ENCODE measurements at places on chromosomes 6 and 20.

GRCh38 chr6:122621638-122622037, 11.4 kb downstream of the PKIB start:
- no peak for DNase-seq

DNA sequence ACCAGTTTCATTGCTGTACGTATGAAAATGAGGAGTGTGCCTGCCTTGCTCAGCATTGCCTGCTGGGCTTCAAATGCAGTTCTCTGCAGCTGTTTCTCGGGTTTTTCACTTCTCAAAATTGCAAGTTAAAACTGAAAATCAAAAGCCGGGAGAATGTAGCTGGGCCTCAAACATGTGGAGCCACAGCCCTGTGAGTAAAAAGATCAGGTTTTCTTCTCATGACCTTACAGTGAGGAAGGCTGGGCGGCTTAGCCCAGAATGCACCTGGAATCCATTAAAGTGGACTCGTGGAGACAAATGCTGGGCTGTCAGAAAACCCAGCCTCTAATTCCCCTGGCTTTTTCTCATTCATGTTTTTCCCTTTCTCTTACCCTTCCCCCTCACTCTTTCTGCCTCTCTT, 34.4 kb downstream of the DSE start:
- DNase-seq, result no peak

- no peak for DNase-seq
Observed at GRCh38 chr20:5945963-5946362, 4.4 kb downstream of the TRMT6 start.

DNA sequence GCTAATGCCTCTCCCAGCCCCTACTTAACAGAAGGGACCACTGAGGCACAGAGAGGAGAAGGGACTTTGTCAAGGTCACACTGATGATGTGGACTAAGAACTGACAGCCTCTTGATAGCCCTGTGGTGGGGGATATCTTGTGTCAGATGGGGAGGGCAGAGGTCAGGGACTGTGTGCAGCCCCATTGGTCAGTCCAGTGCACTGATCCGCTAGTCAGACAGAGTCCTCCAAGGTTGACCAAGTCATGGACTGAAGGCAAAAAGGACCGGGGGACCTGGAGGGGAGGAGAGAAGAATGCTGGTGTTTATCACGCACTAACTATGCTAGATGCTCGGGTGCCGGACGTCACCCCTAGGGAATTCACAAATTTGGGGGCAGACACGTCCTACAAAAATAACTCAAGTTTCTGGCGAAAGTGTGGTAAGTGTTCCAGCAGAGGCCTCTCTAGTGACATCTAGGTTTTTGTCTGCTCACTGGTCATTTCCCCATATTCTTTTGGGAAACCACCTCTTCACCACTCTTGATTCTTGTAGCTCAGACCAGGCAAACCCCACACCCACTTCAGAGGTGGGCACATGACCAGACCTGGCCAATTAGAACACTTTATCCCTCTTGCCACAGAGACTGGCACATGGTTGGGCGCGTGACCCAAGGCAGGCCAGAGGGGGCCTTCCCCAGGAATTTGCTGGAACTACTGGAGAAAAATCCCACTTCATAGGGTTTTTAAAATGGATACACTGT, 21.0 kb downstream of the TCF15 start:
- DNase-seq, result no peak

DNA sequence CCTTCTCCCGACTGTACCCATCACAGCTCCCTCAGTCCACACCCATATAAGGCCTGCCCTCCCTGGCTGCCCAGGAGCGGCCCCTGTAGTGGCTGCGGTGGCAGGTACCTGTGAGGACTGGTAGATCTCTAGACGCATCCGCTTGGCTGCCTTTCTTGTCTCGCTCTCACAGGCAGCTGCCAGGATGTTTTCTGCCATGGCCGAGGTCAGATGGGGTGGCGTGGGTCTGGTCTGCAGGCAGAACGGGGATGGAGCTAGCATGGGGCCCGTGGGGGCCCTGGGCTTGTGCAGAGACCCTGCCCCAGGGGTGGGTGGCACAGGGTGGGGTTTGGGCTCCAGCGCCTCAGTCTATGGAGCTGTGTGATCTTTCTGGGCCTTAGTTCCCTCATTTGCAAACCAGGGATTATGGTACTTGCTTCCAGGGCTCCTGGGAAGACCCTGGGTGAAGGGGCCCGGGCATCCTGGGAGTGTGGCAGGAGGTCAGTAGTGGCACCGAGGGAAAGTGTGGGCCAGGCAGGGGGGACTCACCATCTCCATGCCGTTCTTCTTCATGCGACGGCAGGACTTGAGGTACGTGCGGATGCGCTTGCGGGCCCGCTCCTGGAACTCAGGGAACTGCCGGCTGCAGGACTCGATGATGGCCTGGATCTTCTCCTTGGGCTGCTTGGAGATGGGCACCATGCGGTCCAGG, 94.8 kb downstream of the ASXL1 start:
- no peak for DNase-seq

DNA sequence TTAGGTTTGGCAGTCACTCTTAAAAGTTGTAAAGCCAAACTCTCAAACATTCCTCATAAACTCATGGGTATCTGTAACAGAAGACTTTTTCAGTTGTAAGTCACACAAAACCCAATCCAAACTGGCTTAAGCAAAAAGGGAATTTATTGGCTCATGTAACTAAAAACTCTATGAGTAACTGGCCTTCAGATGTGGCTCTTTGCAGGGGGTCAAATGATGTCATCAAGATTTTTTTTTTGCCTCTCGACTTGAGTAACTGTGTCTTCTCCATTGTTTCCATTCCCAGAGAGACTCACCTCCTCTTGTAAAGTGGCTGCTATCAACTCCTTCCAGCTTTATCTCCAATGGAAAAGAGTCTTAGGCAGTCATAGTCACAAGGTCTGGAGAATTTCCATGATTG, 645.0 kb downstream of the DHX35 start:
- no peak for DNase-seq

- DNase-seq, result no peak
Observed at GRCh38 chr6:153309651-153310050, 178.6 kb upstream of the RGS17 start.

DNA sequence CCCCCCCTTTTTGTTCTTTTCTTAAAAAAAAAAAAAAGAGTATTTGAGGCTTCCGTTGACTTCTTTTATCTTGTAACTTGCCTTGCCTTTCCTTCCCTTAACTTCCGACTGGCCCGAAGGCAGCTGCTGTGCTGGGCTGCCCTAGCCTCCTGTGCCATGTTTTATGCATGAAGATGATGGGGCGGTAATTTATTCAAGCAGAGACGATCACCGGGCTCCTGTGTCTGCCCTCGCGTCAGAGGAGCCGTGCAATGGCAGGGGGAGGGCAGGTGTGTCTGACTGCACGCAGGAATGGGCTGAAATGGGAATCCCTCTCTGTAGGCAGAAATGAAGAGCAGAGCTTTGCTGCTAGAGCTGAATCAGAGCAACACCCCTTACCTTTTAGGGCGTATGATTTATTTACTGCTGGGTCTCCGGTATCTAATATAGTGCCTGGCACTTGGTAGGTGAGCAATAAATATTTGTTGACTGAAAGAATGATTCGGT, 106.3 kb upstream of the RIPOR2 start:
- DNase-seq, result peak; percentile 14

DNA sequence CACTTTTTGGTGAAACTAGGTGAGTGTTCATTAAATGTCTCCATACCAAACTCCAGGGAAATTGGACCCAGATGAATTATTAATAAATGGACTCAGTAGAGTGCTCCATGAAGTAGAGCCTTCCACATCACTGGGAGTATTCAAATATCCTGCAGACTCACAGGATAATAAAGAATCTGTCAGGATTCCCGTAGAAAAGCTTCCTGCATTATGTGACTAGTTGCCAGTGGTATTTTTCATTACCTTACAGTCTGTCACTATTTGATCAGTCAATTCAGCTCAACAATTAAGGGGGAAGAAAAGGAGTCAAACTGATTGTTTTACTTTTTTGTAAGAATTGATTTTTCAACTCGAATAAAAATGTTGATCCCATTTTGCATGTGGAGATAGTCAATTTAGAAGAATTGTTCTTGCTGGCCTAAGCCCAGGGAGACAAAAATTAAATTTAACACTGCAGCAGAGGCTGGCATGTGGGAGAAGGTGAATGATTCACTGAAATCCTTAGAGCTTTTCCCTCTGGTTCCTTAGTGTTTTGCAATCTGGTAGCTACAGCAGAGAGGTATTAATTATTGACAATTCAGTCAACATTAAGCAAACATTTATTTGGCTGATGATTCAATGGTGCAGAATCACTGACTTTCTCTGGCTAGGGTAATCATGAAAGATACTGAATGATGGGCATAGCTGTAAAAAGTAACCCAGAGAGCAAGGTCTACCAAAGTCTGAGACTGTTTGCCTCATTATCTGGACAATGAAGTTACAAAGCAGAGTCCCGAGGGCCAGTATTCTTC, 442.4 kb downstream of the CD83 start:
- DNase-seq, result no peak

DNA sequence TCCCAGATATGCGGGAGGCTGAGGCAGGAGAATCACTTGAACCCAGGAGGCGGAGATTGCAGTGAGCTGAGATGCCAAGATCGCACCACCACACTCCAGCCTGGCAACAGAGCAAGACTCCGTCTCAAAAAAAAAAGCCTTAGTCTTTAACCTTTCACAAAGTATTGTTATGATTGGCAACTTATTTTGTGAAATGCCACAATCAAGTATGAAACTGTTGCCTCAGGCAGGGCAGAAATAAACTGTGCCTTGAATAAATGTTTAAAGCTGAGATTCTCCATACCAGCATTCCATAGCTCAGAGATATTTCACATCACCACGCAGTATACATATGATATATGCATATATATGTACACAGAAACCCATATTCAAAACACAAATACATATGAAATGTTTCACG, 120.1 kb upstream of the CCDC28A start:
- no peak for DNase-seq

GRCh38 chr6:79526897-79527296, 10.3 kb downstream of the LCA5 start:
- no peak for DNase-seq

DNA sequence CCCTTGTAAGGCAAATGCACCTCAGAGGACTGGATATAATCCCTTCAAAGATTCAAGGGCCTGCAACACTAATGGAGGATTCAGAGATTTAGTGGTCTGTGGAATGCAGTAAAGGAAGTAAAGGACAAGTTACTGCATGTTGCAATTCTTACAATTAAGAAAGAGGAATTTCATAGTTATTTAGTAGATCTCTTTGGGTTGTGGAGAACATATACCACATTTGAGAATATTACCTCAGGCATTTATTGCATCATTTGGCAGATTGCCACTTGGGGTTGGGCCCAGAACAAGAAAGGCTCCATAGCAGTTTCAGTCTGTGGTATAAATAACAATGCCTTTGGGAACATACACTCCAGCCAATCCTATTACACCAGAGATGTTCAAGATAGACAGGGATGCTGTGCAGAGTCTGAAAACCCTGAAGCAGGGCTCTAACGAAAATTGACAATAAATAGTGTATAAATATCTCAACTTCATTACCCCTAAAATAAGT, 20.9 kb upstream of the EPM2A start:
- DNase-seq, result no peak

GRCh38 chr6:22970004-22970403, 400.6 kb downstream of the HDGFL1 start:
- DNase-seq, result no peak

GRCh38 chr20:31709939-31710338, 12.7 kb downstream of the BCL2L1 start:
- no peak for DNase-seq

DNA sequence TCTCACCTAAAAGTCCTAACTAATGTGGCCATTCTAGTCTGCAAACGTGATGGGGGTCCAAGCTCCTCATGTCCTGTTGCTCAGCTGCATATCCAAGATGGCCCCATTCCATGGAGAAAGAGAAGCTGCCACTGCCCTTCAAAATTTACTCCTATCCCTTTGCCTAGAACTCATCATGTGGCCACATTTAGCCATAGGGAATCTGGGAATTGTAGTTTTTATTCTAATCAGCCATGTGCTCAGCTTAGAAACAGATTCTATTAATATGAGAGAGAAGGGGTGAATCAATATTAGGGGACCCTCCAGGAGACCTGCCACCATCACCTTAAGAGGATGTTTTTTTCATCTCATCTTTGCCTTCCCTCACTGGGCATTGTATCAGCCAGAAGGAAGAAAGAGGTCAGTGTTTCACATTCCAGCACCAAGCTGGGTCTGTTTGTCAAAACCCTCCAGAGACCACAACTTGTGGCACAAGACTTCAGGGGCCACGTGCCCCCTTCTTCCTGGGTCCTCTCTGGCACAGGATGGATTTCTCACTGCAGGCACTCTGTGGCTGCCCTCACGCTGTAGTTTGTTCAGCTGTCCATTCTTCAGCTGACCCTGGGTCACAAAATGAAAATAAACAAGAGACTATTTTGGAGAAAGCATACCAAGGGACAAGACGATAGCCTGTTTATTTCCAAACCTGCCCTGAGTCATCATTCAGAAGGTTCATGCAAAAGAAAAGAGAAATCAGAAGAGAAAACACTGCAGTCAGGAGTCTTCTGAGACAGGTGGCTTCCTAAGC, 172.0 kb downstream of the EYA2 start:
- DNase-seq, result no peak

- no peak for DNase-seq
Observed at GRCh38 chr6:47455533-47456209, 21.9 kb upstream of the CD2AP start.

- no peak for DNase-seq
Observed at GRCh38 chr20:7637184-7637583, 303.1 kb downstream of the HAO1 start.

- no peak for DNase-seq
Observed at GRCh38 chr6:37483252-37483901, 16.3 kb downstream of the CCDC167 start.

DNA sequence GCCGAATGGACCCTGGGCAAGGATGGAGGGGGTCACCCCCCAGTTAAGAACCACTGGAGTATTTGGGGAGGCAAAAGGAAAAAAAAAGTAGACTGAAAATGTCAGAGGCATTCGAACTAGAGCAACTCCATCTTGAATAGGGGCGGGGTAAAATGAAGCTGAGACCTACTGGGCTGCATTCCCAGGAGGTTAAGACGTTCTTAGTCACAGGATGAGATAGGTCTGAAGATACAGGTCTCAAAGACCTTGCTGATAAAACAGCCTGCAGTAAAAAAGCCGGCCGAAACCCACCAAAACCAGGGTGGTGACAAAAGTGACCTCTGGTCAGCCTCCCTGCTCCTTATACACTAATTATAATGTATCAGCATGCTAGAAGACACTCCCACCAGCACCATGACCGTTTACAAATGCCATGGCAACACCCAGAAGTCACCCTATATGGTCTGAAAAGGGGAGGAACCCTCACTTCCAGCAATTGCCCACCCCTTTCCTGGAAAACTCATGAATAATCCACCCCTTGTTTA, 70.4 kb upstream of the KCNG1 start:
- no peak for DNase-seq

- DNase-seq, result no peak
Observed at GRCh38 chr6:33840048-33840926, 36.5 kb upstream of the MLN start.

DNA sequence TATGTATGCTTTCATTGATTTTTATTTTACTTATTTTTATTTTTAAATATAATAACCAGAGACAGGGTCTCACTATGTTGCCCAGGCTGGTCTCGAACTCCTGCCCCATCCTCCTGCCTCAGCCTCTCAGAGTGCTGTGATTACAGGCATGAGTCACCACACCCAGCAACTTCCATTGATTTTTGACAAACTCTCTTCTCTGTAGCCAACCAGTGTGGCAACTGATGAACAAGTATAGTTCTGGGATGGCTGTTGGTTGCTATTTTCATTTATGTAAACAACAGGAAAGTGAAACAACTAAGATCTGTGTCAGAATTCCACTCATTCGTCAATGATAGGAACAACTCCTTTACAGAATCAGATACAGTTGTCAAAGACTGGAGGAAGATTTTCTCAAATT, 356.7 kb upstream of the JARID2 start:
- no peak for DNase-seq
